Right hindlimb (tissue), 1 donor: ENCODE measurements at places on chromosomes 1 and 21.

GRCh38 chr1:4527819-4528218 is 126.6 kb upstream of the AJAP1 start:
- no peak for DNase-seq

- no peak for DNase-seq
These were observed 213.9 kb upstream of the LYPLAL1 start for GRCh38 chr1:218959784-218960183.

- DNase-seq: no peak
These were observed 303.8 kb downstream of the VAV3 start for GRCh38 chr1:107661158-107661557.

DNA sequence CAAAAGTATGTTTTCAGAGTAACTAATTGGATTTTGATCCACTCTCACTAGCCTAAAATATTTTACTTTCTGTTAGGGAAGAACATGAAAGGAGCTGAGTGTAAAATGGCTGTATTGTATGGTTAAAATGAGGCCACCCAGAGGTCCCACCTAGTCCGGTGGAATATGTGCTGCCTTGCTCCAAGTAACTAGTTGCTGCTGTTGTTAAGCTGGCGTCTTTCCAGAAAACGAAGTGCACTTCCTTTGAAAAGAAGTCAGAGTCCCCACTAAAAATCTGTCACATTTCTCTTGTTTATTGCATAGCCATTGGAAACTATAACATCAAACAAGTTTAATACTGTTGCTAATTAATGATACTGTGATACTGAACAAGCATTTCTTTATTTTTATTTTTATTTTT is 3.2 kb downstream of the SLC25A33 start:
- peak; percentile 27 for DNase-seq

DNA sequence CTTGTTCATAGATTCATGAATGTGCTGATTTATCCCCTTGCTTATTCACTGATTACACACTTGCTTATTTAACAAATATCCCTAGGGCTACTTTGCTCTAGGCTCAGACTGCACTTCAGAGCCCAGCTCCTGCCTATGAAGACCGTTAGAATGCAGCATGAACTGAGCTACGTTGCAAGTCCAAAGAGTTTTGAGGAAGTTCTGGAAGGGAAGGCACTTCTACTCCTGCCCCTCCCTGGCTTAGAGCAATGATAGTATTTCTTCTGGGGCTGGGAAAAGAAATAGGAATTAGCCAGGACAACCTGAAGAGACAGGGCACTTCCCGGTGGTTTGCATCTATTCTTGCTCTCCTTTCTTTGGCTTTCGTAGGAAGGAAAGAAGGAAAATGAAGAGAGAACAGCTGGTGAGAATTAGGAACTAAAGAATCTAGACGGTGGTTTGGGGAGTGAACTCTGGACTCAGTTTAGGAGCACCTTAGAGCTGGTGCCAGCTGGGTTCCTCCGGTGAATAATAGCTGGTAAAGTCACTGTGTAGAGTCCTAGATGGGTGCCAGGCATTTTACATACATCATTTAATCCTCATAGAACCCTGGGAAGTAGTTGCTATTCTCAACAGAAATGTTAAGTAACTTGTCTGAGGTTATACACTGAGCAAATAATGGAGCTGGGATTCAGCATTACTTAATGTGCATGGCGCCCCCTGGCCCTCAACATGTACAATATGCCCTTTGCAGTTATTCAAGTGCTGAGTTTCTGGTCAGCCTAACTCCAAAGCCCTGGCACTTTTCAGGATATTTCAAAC is 65.9 kb downstream of the NDUFS5 start:
- DNase-seq: peak; percentile 83

DNA sequence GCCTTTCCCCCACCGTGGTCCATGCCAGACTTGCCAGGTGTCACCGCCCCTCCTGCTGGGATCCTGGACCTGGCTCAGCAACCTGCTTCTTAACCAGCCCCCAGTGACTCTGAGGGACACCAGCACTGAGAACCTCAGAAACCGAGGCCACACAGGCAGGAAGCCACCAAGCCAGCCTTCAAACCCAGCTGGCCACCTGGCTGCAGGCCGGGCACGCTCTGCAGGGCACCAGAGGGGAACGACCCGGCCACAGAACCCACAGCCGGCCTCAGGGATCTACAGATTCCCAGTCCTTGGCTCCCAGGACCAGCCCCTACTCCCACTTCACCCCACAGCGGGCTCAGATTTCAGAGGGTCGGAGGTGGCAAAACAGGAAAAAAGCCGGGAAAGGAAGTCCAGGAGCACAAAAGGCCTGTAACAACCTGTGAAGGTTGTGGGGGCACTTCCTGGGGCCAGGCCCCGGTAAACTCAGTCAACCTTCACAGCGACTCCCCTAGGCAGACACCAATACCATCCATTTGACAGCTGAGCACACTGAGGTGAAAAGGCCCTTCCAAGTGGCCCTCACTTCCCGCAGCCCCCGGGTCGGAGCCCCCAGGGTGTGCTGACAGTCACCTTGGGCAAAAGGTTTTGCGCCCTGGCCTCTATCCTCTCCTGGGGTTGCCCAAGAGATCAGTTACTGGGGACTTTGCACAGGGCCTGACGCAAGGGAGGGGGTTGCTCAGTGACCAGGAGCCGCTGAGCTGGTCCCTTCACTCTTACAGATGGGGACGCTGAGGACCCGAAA is 14.1 kb downstream of the RUNX3 start:
- no peak for DNase-seq

GRCh38 chr1:218259800-218260199 is 25.3 kb upstream of the RRP15 start:
- no peak for DNase-seq

DNA sequence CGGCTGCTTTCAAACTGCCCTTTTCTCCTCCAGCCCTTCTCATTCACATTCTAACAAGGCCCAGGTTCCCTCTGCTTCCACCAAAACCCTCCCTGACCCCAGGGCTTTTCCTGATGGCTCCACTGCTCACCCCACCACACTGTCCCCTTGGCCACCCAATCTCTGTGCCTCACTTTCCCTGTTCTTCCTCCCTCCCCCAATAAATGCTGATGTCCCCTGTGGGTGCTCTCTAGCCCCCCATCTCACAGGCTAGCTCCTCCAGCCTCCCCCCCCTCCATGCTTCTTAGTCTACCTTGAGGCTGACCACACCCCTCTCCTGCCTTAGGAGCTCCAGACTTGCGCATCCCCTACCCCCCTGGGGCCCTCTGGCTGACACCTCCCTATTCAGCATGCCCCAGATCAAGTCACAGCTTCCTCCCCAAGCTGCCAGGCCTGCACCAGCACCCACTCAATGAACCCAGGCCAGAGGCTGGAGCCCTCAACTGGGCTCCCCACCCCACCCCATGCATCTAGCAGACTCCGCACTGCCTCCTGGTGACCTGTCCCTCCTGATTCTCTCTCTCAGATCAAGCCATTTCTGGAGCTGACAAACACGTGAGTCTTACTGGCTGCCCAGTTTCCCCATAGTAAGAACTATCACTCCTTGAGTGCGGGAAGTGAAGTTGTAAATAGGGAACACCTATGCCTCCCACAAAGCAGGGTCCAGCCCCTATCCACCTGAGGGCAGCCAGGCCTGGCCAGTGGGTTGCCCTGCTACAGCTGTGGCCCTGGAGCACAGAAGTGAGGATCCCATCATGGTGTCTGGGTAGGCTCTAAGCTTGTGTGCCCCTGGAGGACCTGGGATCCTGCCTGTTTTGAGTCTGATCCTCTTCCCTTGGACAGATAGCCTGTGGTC is 117.9 kb downstream of the DMRTB1 start:
- peak; percentile 13 for DNase-seq

GRCh38 chr1:226778657-226779058 is 39.6 kb upstream of the ITPKB start:
- DNase-seq: no peak

GRCh38 chr1:33874636-33875035 is 10.8 kb downstream of the HMGB4 start:
- DNase-seq: peak; percentile 47

- no peak for DNase-seq
These were observed 12.4 kb upstream of the THRAP3 start for GRCh38 chr1:36211841-36212240.

- DNase-seq: no peak
These were observed 17.3 kb downstream of the KCTD3 start for GRCh38 chr1:215584389-215584788.

DNA sequence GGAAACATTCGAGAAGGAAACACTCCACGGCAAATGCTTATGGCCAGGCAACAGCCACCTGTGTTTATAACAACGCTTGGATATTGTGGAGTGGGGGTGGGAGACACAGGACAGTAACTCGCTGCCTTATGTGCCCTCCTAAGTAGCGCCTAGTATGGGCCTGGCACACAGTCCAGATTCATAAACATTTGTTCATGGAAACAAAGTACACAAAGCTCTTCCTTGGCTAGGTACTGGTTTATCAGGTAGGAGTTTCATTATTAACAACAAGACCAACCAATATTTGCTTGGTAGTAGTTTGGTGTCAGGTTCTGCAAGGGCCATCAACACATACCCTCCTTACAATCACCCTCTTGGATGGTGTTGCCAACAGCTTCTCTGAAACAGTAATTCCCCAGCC is 23.4 kb downstream of the TMCO4 start:
- DNase-seq: no peak

DNA sequence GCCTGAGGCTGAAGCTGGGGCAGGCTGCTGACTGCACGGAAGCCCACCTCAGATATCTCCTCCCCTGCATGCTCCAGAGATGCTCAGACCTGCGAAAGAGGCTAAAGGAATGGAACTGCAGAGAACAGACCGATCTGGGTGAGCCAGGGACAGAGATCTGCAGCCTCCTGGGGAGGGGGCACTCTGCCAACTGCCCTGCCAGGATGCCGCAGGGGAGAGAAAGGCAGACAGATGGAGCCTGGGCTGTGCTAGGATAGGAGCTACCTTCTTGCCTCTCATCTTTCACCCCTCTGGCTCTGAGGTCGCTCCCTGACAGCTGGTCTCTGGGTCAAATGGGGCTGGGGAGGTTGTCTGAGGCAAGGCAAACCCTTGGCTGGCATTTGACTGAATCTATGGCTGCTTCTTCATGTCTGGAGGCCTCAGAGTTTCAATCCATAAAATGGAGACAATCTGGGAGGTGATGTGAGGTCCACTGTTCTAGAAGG is 238.2 kb downstream of the GRIK3 start:
- no peak for DNase-seq

DNA sequence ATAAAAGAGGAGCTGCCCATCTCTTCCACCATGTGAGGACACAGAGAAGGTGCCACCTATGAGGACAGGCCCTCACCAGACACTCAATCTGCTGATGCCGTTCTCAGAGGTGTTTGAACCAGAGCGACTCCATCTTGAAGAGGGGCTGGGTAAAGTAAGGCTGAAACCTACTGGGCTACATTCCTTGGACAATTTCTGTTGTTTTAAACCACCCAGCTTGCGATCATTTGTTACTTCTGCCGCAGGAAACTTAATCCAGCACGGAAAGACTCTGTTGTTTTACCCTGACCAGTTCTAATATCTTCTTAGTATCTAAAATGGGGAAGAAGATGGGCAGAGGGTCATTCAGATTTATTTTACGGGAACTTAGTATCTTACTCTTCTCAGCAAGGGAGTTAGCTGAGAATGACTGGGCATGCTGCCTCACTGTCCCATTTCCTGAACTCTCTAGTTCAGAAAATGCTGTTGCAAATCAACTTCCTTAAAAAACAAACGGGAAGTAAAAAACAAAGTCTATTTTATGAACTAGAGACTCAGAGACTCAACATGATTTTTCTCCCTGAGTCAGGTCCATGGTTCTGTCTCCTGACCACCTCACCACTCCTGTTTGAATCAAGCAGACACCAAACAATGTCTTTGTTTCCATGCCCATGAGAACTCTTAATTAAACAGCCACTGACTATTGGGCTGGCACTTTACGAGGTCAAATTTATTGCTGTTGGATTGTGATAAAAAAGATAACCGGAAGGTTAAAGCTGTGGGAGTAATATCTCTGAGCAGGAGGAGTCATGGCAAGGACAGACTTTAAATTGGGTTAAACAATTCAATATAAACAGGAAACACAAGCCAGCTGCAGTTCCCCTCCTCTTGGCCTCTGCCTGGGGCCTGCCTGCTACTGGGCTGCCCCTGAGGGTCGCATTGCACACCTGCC is 23.8 kb upstream of the IFNAR1 start:
- DNase-seq: peak; percentile 40

GRCh38 chr1:82759035-82759434 is 958.3 kb downstream of the ADGRL2 start:
- no peak for DNase-seq

GRCh38 chr1:152451254-152451653 is 37.2 kb upstream of the CRNN start:
- no peak for DNase-seq

GRCh38 chr1:65156910-65157545 is 9.0 kb downstream of the AK4 start:
- no peak for DNase-seq

DNA sequence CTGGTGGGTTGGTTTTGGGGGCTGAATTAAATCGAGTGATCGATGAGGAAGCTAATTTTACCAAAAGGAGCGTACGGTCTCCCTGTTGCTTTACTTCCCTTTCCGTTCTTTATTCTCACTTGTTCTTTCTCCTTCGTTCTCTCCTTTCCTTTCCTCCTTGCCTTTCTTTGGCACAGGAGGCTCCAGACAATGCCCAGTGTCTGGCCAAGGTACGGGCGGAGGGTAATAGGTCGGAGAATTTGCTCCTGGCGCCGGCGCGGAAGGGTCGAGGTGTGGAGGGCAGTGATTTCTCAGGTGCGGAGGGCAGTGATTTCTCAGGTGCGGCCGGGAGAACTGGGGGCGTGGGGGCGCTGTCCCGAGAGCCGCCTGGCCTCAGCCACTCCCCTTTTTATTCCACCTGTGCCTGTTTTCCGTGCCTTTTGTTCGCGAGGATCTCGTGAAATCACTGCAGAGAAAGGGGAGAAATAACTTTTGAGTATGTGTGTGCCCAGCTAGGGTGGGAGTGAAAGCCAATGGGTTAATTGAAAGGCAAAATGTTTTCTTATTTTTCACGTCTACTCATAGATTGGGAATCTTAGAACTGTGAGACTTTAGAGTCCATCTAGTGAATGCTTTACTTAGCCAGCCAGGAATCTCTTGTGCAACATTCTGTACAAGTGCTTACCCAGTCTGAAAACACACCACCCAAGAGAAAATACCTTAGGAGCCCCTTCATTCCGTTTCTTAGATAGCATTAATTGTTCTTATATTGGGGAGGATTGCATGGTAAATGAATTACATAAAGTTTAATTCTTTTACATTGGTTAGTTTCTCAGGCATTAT is 1.3 kb downstream of the FNBP1L start:
- no peak for DNase-seq

- peak; percentile 42 for DNase-seq
These were observed 472.7 kb downstream of the PTPRU start for GRCh38 chr1:29708796-29709703.

DNA sequence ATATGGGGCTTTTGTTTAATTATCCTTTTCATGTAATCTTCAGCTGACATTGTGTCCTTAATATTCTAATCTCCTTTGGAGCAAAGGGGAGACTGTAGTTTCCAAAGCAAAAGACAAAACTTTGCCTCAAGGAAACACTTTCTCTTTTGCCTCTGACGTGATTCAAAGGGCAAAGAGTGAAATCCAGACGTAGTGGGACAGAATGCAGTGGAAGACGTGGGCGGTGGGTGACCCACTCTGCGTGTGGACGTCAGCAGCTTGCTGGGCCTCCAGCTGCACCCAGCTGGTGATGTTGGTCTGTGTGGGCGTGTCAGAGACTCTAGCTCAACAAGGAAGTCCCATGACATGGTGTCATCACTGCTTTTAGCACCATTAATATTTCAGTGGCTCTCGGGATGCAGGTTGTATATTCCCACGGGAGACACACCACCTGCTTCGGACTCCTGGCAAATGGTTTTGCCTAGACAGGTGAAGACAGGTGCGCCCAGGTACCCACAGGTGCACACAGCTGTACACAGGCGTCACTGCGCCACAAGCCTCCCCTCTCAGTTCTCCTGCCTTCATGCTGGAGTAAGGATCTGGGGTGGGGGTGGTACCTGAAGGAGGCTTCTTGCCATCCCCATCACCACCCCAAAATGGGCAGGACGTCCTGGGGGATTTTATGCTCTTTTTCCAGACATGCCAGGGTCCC is 292.1 kb upstream of the VAMP3 start:
- peak; percentile 74 for DNase-seq
